Chondrocyte (in vitro differentiated cells): ENCODE measurements at places on chromosomes 3 and 15.

- no peak for DNase-seq
These were observed 7.2 kb downstream of the ISG20 start for GRCh38 chr15:88646088-88646405.

DNA sequence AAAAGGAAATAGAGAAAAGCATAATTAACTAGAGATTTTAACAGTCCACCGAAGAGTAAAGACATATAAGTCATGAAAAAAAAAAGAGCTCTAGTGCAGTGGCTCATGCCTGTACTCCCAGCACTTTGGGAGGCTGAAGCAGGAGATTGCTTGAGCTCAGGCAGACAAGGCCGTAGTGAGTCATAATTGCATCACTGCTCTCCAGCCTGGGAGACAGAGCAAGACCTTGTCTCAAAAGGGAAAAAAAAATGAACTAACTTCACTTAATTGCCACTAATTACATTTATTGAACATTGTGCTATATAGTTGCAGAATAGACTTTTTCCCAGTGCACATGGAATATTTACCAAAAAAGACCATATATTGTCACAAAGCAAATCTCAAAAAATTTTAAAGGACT, 221.8 kb downstream of the CBLB start:
- DNase-seq: no peak

GRCh38 chr15:38017721-38018120, 83.3 kb downstream of the TMCO5A start:
- DNase-seq: no peak

DNA sequence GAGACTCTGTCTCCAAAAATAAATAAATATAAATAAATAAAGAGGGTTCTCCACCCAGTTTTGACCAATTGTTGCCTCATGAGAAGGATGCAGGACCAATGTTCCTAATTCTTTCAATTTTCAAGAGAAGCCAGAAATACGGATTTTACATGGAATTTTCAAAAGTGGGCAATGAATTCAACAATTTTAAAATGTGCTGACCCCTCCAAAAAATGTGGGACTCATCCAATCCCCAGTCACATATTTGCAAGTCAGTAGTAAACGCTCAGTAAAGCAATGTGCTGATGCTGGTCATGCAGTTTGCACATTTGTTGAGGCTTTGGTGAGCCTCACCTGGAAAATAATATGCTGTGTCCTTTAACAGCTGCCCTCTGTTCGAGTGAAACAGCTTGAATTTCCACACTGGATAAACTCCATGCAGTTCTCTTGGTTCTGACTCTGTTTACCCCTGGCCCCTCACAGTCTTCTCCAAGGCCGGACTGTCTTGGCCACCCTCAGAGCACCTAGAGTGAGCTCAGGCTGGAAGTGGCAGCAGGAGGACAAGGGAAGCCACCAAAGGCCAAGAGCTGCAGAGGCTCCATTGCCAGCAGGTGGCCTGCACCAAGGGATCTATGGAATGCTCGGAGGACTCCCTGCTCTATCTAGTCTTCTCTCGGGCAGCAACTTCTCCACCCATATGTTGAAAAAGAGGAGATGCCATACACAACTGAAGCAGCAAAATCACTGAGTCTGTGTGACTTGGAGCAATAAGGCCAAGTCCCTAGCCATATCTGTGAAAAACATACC, 246.8 kb downstream of the UACA start:
- DNase-seq: peak; percentile 36

GRCh38 chr3:156174229-156174847, 54.0 kb downstream of the KCNAB1 start:
- no peak for DNase-seq

DNA sequence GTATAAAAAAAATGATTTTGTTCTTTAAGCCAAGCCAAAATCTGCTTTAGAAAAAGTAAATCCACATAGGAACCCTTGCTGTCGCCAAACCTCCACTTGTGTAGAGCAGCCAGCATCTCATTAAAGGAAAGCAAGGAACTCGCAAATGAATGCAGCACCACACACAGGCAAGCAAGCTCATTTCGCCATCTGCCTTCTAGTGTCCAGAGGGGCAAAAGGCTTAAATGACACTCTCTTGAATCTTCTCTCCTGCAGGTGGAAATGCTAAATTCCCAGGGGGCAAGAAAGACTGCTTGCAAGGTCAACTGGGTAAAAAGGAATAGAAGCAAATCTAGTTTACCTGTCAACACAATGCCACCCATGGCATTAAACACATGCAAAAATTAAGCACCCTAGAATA, 2.4 kb downstream of the MB21D2 start:
- DNase-seq: no peak

DNA sequence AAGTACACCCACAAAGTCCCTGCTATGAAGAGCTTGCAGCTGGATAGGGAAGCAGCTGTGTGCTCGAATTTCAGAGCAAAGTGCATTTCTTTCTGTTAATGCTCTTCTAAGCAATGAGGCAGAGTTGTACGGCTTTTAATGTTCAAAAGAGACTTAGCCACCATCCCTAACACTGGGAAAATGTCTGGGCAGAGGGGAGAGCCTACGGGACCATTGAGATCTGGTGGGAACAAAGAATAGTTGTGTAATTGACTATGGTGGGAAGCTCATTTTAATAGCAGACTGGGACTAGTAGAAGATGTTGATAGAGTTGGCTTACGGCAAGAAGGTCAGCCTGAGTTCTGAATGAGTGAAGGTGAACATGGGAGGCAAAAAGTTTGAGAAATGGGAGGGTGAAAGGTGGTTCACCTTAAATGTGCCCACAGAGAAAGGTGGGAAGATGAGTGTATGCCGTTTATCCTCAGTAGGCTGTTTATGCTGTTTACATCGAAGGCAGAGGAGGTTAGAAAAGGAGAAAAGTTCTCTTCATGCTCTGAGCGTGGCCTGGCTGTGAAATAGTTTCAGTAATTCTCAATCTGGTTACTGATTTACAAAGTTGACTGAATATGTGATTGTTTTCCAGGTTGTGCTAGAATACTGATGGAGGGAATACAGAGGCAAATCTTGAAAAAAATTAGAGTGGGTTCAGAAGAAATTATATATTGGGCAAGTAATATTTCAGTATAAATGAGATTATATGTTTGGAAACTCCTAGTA, 22.9 kb upstream of the UTS2B start:
- DNase-seq: no peak

DNA sequence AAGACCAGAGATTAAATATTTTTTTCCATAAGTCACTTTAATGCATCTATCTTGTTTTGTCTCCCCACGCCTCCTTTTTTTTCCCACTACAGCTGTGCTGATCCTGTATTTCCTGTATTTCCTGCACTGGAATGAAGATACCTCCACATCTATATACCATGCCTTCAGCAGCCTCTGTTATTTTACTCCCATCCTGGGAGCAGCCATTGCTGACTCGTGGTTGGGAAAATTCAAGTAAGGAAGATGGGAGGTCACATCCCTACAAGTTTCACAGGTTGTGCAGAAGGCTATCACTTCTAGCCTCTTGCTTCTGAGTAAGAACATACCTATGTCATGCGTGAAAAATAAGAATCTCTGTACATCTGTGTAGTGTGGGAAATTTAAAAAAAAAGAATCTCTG, 3.1 kb downstream of the SLC15A2 start:
- no peak for DNase-seq

- peak; percentile 19 for DNase-seq
These were observed 10.7 kb upstream of the SHISA5 start for GRCh38 chr3:48514431-48515227.

GRCh38 chr3:149589332-149589731, 68.5 kb downstream of the WWTR1 start:
- DNase-seq: no peak

GRCh38 chr3:25723802-25724201, 59.1 kb upstream of the TOP2B start:
- no peak for DNase-seq
